ENCODE measurements at places on chromosomes 12 and 14. TPM values are rescaled to one million over a fixed set of nuclear protein-coding genes. Genes with fewer than 3 reads are reported as not detected.

Gene PLEKHH1
- total RNA-seq: 2.4 TPM

Gene CYP27B1
- 12.0 TPM for total RNA-seq

Gene FIGNL2
- total RNA-seq: 0.40 TPM

Gene GPRC5A
- 0.34 TPM for total RNA-seq

Gene RPL10L
- total RNA-seq: not detected

Gene KLHDC1
- total RNA-seq: 1.1 TPM

Gene LRIG3
- total RNA-seq: not detected

Gene ESR2
- 0.96 TPM for total RNA-seq

DNA sequence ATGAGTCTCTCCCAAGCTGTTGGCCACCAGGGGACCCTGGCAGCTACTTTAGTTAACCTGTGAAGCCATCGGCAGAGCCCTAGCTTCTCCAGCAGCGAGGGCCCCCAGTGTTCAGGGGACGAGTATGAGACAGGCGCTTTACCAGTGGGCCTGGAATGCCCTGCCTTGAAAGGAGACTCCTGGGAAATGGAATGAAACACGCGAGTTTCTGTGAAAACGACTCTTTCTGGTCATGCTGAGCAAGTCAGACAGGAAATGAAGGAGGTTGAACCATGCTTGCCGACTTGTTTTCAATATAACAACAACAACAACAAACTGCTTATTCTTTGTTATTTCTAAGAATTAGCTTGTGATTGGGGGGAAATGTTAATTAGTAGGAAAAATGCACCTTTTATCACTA lies 42.9 kb downstream of the SFSWAP start:
- H3K4me3 ChIP-seq: no peak overlapping the region
- no peaks in the 10 kb centered on the region for H3K27me3 ChIP-seq
- DNase-seq: no peak
- peaks cover 2% of the 10 kb centered on the region for H3K4me1 ChIP-seq
- H3K27ac ChIP-seq: no peak overlapping the region

DNA sequence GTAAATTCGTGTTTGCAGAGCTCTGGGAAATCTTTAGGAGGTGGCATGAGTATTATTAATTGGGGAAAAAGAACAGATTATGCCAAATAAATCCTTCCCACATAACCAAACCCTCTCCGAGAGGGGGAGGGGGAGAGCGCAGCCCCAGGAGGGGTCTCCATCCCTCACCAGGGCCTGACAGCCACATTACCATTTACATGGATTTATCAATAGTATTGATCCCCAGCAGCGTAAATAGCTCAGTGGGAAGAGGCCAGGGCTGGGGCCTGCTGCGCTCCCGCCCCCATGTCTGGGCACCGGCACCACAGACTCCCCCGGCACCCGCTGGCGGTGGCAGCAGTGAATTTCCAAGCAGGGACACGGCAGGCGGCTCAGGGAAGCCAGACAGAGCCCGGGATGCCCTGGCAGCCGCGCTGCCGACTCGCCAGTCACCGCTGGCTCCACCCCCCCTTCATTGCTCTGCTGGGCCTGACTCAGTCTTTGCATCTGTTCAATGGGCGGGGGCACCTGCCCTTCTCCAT lies 2.4 kb downstream of the NCOR2 start:
- H3K4me3 ChIP-seq: peak overlapping the region; percentile 93
- peaks cover 1% of the 10 kb centered on the region for H3K36me3 ChIP-seq
- no peak for DNase-seq
- H3K27me3 ChIP-seq: no peaks in the 10 kb centered on the region

DNA sequence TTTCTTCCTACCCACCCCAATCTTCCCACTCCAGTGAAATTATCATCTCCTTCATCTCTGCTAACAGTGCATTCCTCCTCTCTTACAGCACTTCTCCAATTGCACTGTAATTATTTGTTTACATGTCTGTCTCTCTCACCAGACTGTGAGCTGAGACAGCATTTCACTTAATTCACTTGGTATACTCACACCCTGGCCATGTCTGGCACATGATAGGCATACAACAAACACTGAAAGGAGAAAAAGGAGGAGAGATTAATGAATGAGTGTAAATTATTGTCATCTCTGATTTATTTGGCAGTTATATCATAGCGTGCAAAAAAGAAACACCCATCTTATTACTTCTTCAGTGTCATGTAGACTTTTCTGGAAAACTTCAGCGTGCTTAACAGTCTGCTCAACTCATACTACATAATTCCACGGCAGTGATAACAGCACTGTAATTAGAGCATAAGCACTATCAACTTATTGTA lies 452.3 kb downstream of the ADAMTS20 start:
- no peak overlapping the region for H3K27ac ChIP-seq
- no peaks in the 10 kb centered on the region for H3K27me3 ChIP-seq
- no peaks in the 10 kb centered on the region for H3K36me3 ChIP-seq
- no peaks in the 10 kb centered on the region for H3K4me1 ChIP-seq
- no peak for DNase-seq

GRCh38 chr12:99043319-99043914 lies 398.3 kb downstream of the APAF1 start:
- DNase-seq: peak; percentile 36
- no peaks in the 10 kb centered on the region for H3K27me3 ChIP-seq
- H3K36me3 ChIP-seq: no peaks in the 10 kb centered on the region
- no peak overlapping the region for H3K4me3 ChIP-seq
- no peaks in the 10 kb centered on the region for H3K4me1 ChIP-seq

- peak overlapping the region; percentile 25 for H3K27ac ChIP-seq
- peak; percentile 79 for DNase-seq
Measured at GRCh38 chr14:21191809-21192446, 36.1 kb upstream of the OR5AU1 start.

- no peak overlapping the region for H3K4me3 ChIP-seq
- H3K36me3 ChIP-seq: no peaks in the 10 kb centered on the region
- no peaks in the 10 kb centered on the region for H3K27me3 ChIP-seq
- H3K27ac ChIP-seq: no peak overlapping the region
- DNase-seq: no peak
- H3K4me1 ChIP-seq: no peaks in the 10 kb centered on the region
Measured at GRCh38 chr14:85852906-85853305, 323.0 kb downstream of the FLRT2 start.

DNA sequence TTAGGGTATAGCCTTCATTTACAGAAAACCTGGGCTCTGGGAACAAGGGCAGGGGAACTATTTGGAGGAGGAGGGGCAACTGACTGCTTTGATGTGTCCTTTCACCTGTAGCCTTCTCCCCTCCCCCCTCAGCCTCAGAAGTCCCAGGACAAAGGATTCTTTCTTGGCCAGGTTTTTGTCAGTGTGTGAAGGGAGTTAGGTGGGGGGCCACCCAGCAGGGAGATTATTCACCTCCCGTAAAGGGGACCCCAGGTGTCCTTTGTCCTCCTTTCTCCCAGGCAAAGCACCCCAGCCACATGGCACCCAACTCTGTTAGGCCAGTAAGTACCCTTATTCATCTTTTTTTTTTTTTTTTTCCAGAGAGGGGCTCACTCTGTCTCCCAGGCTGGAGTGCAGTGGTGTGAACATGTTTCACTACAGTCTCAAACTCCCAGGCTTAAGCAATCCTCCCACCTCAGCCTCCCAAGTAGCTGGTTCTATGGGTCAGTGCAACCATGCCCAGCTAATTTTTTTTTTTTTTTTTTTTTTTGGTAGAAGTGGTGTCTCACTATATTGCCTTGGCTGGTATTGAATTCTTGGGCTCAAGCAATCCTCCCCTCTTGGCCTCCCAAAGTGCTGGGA lies 723 bp upstream of the NFE2 start:
- H3K4me3 ChIP-seq: no peak overlapping the region
- no peaks in the 10 kb centered on the region for H3K36me3 ChIP-seq
- peaks cover 73% of the 10 kb centered on the region for H3K27me3 ChIP-seq
- H3K4me1 ChIP-seq: peaks cover 14% of the 10 kb centered on the region
- DNase-seq: no peak

DNA sequence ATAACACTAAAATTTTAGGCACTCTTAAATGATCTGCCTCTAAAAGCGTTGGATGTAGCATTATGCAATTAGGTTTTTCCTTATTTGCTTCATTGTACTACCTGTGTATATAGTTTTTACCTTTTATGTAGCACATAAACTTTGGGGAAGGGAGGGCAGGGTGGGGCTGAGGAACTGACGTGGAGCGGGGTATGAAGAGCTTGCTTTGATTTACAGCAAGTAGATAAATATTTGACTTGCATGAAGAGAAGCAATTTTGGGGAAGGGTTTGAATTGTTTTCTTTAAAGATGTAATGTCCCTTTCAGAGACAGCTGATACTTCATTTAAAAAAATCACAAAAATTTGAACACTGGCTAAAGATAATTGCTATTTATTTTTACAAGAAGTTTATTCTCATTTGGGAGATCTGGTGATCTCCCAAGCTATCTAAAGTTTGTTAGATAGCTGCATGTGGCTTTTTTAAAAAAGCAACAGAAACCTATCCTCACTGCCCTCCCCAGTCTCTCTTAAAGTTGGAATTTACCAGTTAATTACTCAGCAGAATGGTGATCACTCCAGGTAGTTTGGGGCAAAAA lies 4.1 kb downstream of the CDKN1B start:
- H3K36me3 ChIP-seq: peaks cover 54% of the 10 kb centered on the region
- peaks cover 25% of the 10 kb centered on the region for H3K4me1 ChIP-seq
- H3K27me3 ChIP-seq: peaks cover 4% of the 10 kb centered on the region
- no peak for DNase-seq
- peak overlapping the region; percentile 97 for H3K4me3 ChIP-seq
- H3K27ac ChIP-seq: peak overlapping the region; percentile 98

GRCh38 chr12:79710707-79711483 lies 20.1 kb upstream of the PAWR start:
- H3K4me3 ChIP-seq: no peak overlapping the region
- H3K4me1 ChIP-seq: no peaks in the 10 kb centered on the region
- DNase-seq: no peak
- H3K36me3 ChIP-seq: no peaks in the 10 kb centered on the region
- H3K27me3 ChIP-seq: peaks cover 31% of the 10 kb centered on the region
- H3K27ac ChIP-seq: no peak overlapping the region

DNA sequence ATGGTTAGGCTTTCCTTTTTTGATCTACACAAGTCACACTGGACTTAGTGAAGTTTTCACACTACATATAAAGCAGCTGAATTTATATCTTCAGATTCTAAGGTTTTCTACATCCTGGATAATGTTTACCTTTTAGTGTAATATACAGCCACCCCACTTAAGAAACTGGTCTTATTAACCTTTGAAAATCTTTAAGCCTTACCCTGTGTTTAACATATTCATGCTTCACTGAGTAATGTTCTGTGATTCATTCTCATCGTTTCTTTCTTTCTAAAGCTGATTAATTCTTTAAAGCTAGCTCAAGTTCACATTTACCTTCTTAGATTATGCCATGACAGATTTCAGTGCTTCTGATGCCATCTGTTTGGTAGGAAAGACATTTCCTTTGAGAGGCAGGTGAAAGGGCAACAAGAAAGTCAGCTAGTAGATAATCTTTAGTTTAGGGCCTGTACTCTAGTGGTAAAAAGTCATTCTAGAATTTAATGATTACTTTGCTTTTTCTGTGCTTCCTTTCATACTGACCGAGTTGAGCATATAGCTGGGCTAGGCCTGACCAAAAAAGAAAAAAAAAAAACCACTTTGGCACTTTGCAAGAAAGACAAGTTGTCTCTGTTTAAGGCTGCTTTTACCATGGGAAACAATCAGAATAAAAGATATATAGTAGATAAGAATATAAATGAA lies 690.9 kb upstream of the FBXO33 start:
- no peaks in the 10 kb centered on the region for H3K4me1 ChIP-seq
- no peak overlapping the region for H3K4me3 ChIP-seq
- DNase-seq: no peak
- no peak overlapping the region for H3K27ac ChIP-seq

DNA sequence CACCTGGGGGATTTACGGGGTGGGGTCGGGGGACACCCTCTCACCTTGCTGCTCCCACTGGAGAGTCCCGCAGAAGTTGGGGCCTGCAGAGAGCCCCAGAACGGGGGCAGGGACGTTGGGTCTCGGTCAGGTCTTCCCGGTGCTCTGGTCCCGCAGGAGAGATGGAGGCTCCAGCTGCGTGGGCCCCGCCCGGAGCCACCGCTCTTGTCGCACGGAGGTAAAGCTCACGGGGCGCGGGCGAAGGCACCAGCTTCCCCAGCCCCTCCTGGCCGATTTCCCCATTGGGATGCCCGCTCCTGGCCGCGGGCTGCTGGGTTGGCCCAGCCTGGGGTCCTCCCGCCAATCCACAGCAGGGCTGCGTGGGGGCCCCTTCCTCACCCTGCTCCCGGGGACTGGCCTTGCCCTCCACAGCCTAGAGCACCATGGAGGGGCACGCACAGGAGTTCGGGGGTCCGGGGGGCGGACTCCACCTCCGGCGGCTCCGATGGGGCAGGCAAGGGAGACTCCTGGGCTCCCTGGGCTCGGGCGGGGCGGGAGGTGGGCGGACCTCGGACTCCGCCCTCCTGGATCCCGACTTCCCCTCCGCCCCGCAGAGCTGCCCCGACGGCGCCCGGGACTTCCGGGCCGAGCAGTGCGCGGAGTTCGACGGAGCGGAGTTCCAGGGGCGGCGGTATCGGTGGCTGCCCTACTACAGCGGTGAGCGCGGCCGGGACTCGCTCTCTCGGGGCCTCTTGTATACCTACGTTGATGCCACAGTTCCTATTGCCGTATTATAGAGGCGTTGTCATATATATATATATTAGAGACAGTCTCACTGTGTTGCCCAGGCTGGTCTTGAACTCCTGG lies 8.4 kb downstream of the PAPLN start:
- H3K27me3 ChIP-seq: peaks cover 52% of the 10 kb centered on the region
- peak overlapping the region; percentile 72 for H3K4me3 ChIP-seq
- H3K27ac ChIP-seq: no peak overlapping the region
- peak; percentile 67 for DNase-seq

- no peak for DNase-seq
- H3K4me1 ChIP-seq: no peaks in the 10 kb centered on the region
- H3K27me3 ChIP-seq: no peaks in the 10 kb centered on the region
Measured at GRCh38 chr12:6124411-6125309, at the start of gene VWF. Gene VWF, minus strand, starts transcription at chr12:6124670. Its CDS starts 1,474 bp downstream, at chr12:6123196.

GRCh38 chr14:91470216-91470615 lies 39.9 kb downstream of the PPP4R3A start:
- H3K36me3 ChIP-seq: peaks cover 51% of the 10 kb centered on the region
- DNase-seq: no peak
- H3K4me1 ChIP-seq: peaks cover 35% of the 10 kb centered on the region

- H3K27ac ChIP-seq: no peak overlapping the region
- H3K36me3 ChIP-seq: no peaks in the 10 kb centered on the region
- DNase-seq: peak; percentile 42
- no peak overlapping the region for H3K4me3 ChIP-seq
- H3K27me3 ChIP-seq: peaks cover 15% of the 10 kb centered on the region
Measured at GRCh38 chr14:92914087-92914656, 8.8 kb upstream of the CHGA start.

DNA sequence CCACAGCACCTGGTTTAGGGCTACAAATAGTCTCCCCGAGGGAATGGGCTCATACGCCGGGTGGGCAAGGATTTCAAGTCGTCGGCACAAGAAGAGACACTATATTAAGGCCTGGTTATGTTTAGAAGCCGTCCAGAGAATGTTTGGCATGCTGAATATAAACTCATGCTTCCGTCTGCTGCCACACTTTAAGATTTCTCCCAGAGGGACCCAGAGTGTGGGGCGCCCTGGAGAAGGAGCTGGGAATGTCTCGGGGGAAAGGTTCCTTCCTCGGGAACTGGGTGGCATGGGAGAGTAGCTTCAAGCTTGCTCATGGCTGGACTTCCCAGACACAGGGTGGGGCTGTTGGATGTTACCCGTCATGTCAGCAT lies 295.7 kb downstream of the CACNA1C start:
- H3K27ac ChIP-seq: no peak overlapping the region
- H3K27me3 ChIP-seq: peaks cover 2% of the 10 kb centered on the region
- no peak for DNase-seq
- H3K4me1 ChIP-seq: no peaks in the 10 kb centered on the region
- H3K36me3 ChIP-seq: no peaks in the 10 kb centered on the region
- H3K4me3 ChIP-seq: no peak overlapping the region

Measured in activated naive CD8-positive, alpha-beta T cell treated with anti-CD3 and anti-CD28 coated beads for 36 hours (primary cell).